Astrocyte of the hippocampus (primary cell): ENCODE measurements at places on chromosomes 3 and 15.
A peak's percentile ranks its signal among the peaks of the same experiment; 100 is the strongest.

- DNase-seq: no peak
These were observed 665 bp upstream of the RASGRP1 start for GRCh38 chr15:38565287-38565670.

- DNase-seq: peak; percentile 57
These were observed 88.3 kb upstream of the ADAMTSL3 start for GRCh38 chr15:83565553-83566159.

- DNase-seq: peak; percentile 80
These were observed 283.1 kb upstream of the NR2F2 start for GRCh38 chr15:96047255-96047931.

- DNase-seq: no peak
These were observed 36.2 kb upstream of the CFAP161 start for GRCh38 chr15:81097890-81098280.

GRCh38 chr3:71241246-71241901 is 342.2 kb downstream of the FOXP1 start:
- DNase-seq: no peak

GRCh38 chr3:133939463-133939835 is 43.8 kb upstream of the RAB6B start:
- DNase-seq: no peak

DNA sequence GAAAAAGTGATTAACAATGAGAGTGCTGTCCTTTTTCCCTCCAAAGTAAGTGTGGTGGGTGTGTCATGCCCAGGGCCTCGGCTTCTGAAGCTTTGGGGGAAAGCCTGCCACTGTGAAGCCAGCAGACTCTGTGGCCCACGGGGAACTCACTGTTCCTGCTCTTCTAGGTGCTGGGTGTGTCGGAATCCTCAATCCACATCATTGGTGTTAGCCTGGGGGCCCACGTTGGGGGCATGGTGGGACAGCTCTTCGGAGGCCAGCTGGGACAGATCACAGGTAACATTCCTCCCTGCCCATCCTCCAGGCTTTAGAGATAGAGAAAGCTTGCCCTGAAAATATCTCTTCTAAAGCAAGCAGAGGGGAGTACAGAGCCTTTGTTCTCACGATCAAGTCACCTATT is 11.6 kb downstream of the PLA1A start:
- no peak for DNase-seq

DNA sequence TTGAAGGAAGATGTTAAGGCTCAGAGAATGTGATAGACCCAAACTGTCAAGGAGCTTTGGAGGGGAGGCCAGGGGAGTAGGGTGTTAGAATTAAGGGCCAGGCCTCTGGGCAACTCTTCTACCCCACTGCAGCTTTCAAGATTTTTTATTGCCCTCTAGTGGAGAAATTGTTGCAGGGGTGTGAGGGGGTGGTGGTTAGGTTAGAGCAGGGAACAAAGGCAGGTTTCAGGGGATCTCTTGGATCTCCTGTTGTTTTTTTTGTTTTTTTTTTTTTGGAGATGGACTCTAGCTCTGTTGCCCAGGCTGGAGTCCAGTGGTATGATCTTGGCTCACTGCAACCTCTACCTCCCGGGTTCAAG is 1.4 kb upstream of the SEC13 start:
- no peak for DNase-seq

- peak; percentile 36 for DNase-seq
These were observed 402.4 kb downstream of the PLCL2 start for GRCh38 chr3:17287006-17287689.

- no peak for DNase-seq
These were observed 99.9 kb downstream of the DHX36 start for GRCh38 chr3:154224366-154224765.

DNA sequence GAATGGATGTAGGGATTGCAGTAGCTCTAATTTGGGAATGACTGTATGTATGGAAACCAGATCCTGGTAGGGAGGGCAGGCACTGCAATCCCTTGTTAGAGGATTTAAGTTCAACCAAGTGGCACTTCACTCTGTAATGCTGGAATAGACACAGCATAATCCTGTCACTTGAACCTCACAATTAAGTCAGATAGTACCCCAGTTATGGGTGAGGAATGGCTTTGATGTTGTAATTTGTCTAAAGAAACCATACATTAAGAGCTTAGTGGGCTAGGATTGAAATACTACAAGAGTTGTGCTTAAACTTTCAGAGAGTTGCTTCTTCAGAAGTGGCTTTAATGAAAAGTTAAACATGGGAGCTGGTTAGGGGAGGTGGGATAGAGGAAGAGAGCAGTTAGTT is 9.3 kb downstream of the RAB7A start:
- no peak for DNase-seq

DNA sequence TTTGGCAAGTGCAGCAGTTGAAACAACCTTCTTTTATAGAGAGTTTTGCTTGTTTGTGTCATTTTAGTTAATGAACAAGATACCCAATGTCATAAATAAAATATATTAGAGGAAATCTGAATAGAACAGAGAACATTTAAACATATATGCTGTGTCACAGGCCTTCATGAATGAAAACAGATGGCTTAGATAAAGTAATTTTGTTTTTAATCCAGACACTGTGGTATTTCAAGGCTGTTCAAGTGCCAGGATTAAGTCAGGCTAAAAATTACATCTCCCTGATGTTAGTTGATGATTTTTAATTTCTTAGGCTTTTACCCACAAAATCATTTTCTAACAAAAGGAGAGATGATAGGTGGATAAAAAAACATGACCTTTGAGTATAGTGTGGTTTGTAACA is 4.9 kb upstream of the ACKR4 start:
- DNase-seq: no peak

DNA sequence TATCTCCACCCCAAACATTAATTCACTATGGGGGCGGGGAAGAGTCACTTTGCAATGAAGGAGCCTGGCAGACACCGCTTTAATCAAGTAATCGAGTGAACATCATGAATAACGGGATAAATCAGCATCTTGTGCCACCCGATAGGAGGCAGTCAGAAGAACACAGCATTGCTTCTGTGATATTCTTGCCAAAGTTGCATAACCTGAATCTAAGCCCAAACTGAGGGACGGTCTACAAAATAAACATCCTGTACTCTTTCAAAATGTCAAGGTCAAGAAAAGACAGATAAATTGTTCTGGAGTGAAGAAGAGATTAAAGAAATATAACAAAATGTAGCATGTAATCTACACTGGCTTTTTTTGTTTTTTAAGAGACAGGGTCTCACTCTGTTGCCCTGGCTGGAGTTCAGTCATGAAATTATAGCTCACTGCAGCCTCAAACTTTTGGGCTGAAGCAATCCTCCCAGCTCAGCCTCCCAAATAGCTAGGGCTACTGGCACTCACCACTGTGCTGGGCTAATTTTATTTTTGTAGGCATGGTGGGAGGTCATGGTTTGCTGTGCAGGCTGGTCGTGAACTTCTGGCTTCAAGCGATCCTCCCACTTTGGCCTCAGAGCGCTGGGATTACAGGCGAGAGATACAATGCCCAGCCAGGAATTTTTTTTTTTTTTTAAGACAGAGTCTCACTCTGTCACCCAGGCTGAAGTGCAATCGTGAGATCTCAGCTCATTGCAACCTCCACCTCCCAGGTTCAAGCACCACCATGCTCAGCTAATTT is 20.1 kb upstream of the VWA5B2 start:
- DNase-seq: no peak

- peak; percentile 70 for DNase-seq
These were observed 461 bp downstream of the SECISBP2L start for GRCh38 chr15:49045751-49046219.

DNA sequence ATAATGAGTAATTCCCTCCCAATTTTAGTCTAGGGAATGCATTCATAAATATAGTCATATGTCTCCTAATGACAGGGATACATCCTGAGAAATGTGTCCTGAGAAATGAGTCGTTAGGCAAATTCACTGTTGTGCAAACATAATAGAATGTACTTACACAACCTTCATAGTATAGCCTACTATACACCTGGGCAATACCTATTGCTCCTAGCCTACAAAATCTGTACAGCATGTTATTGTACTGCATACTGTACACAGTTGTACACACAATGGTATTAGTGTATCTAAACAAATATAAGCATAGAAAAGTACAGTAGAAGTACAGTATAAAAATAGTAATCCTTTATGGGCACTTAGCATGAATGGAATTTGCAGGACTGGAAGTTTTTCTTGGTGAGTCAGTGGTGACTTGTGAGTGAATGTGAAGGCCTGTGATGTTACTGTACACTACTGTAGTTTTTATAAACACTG is 6.6 kb downstream of the DTWD1 start:
- DNase-seq: peak; percentile 74

- peak; percentile 13 for DNase-seq
These were observed 878.8 kb downstream of the NAALADL2 start for GRCh38 chr3:175737646-175738572.

DNA sequence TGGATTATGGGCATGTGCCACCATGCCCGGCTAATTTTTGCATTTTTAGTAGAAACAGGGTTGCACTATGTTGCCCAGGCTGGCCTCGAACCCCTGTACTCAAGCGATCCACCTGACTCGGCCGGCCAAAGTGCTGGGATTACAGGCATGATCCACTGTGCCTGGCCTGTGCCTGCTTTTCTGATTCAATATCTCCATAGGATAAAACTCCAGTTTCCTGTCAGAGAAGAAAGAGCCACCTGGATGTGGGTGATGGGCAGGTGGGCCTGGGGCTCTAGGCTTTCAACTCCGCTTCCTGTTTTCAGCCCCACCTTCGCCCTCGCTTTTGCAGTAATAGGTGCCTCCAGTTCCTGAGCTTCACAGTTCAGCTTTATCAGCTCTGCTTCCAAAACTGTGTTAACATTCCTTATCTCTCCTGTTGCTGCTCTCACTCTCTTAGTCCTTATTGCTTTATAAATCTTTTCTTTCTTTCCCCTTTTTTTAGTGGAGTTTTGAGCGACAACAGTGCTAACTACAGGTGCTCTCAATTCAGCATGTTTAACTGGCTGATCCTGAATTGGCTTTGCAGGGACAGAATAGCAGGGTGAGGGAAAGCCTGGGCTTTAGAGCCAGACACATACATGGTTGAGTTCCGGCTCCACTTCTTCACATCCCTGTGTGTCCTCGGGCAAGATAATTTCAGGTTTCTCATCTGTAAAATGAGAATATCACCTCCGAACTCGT is 21.1 kb upstream of the PDE8A start:
- no peak for DNase-seq

DNA sequence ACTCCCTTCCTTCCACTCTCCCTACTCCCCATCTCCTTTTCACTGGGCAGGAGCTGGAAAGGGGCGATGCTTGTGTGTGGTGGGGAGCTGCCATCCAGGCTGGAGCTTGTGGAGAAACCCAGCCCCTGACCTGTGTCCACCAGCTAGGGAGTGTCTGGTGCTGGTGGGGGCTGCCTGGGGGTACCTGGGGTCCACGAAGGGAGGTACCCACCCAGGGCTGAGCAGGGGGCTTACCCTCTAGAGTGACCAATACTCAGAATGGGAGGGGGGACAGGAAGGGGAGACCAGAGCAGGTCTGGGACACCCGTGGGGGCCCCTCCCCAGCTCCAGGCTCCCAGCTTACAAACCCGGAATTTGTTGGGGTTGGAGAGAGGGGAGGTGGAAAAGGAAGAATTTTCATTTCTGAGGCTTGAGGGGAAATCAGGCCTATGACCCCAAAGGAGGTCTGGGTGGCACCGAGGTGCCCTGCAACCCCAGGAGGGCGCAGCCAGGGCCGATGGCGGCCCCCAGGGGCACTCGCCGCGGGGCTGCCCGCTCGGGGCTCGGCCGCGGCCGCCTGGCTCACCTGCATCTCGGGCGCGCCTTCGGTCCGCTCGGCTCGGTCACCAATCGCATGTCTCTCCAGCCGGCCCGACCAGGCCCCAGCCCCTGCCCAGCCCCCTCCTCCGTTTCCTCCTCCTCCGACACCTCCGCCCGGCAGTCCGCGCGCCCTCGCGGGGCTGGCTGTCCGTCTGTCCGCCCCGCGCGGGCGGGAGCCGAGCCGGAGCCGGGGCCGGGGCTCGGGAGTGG is 773 bp downstream of the LINGO1 start:
- DNase-seq: peak; percentile 28

DNA sequence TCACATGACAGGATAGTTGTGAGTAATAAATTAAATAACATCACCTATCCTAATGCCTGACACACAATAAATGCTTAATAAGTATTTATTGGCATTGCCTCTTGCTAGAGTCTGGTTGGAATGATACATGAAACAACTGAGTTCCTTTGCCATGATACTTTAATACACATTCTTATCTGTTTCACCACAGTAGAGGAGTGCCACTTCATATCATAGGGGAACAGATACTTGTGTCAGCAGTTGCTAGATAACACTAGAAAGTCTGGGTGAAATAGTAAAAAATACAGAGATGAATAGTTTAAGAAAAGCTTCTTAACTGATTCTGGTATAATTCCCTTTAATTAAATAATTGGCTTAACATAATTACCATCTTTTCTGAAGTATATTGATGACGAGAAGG is 380.0 kb upstream of the GOLIM4 start:
- DNase-seq: no peak

- DNase-seq: peak; percentile 37
These were observed 6.4 kb downstream of the PFN2 start for GRCh38 chr3:149964291-149964690.

DNA sequence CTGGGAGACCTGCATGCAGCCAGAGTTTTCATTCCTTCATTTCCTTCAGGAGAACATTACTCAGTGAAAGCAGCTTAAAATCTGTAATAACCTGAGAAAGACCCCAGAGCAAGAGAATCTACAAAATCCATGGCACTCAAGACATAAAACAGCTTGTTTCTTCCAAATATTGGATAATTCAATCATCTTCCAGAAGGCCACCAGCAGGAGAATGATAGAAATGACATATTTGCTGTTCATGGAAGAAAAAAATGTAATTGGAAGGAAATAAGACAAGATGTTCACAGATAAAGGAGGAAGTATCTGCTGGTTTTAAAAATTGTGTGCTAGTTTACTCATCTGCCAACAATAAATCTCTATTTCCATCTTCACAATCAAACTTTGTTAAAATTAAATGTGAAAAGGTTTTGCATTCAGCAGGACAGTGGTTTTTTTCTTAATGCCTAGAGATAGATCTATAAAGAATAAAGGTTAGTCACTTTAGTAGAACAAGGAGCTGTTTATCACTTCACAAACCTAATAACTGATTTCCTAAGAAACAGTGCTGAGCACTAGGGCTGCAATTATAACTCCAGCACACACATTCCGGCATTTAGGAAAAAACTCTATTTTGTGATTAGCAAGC is 530.8 kb downstream of the NSUN3 start:
- no peak for DNase-seq

- peak; percentile 23 for DNase-seq
These were observed 994 bp downstream of the MESP1 start for GRCh38 chr15:89749951-89750559.
